ENCODE measurements at places on chromosomes 13 and 19.

GRCh38 chr13:114266241-114266640, 15.2 kb upstream of the UPF3A start:
- DNase-seq, result no peak

GRCh38 chr19:8045872-8046568, 6.5 kb upstream of the CCL25 start:
- no peak for DNase-seq

GRCh38 chr13:73532582-73532981, 473.8 kb downstream of the KLF5 start:
- no peak for DNase-seq

DNA sequence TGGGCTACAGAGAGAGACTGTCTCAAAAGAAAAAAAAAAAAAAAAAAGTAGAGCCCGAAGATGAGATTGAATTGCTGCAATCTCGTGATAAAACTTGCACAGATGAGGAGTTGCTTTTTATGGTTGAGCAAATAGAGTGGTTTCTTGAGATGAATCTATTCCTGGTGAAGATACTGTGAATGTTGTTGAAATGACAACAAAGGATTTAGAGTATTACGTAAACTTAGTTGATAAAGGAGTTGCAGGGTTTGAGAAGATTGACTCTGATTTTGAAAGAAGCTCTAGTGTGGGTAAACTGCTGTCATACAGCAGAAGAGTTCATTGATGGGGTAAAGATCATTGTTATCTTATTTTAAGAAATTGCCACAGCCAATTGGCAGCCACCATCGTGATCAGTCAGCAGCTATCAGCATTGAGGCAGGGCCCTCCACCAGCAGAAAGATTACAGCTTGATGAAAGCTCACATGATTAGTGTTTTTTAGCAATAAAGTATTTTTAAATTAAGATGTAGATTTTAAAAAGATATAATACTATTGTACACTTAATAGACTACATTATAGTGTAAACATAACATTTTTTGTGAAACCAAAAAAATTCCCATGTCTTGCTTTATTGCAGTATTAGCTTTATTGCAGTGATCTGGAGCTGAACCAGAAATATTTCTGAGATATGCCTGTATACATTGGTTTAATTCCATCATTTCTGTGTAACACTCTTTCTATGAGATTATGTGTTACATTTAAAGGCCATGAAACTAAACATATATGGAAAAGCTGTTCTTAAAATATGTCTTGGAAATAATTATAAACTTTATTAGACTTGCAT, 43.1 kb downstream of the ZMYM2 start:
- DNase-seq, result no peak

DNA sequence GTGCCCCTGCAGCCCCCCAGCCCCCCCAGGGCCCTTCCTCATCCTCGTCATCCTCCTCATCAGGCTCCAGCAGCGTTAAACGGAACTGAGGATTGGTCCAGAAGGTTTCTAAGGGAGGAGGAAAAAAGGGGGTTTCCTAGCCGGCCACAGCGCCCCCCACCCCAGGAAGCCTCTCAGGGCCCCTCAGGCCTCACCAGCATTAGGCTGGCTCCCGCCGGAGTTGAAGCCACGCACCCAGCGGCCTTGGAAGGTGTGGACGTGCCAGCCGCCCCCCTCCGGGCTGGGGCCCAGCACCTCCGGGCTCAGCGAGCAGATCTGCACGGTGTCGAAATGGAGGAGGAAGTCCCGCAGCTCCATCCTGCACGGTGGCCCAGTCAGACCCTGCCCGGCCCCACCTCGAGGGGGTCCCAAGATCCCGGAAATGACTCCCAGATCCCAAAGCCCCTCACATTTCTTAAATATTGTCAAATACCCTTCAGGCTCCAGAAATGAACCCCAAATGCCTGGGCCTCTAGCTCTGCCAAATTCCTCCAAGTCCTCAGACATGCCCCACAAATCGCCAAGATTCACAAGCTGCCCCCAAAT, 6.9 kb downstream of the CAPN12 start:
- no peak for DNase-seq

GRCh38 chr13:76703216-76703615, 183.0 kb downstream of the KCTD12 start:
- no peak for DNase-seq

DNA sequence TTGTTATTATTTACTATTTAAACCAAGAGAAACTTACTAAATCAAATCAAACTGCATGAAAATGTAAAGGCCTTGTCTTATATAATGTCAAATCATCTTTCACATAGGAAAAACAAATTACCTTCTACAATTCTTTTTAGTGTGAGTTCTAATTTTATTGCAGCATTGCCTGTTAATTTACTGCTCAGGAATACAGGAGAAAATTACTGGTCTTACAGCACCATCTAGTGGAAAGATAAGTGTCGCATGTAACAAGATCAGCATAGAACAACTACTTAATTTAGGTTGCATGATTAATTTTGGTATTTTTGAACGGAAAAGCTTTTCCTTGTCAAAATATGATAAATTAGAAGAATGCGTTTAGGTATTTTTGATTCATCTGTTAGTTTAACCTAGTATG, 502.7 kb downstream of the UQCRFS1 start:
- DNase-seq, result peak; percentile 81

GRCh38 chr13:21812192-21812626, 141.3 kb downstream of the FGF9 start:
- peak; percentile 66 for DNase-seq

DNA sequence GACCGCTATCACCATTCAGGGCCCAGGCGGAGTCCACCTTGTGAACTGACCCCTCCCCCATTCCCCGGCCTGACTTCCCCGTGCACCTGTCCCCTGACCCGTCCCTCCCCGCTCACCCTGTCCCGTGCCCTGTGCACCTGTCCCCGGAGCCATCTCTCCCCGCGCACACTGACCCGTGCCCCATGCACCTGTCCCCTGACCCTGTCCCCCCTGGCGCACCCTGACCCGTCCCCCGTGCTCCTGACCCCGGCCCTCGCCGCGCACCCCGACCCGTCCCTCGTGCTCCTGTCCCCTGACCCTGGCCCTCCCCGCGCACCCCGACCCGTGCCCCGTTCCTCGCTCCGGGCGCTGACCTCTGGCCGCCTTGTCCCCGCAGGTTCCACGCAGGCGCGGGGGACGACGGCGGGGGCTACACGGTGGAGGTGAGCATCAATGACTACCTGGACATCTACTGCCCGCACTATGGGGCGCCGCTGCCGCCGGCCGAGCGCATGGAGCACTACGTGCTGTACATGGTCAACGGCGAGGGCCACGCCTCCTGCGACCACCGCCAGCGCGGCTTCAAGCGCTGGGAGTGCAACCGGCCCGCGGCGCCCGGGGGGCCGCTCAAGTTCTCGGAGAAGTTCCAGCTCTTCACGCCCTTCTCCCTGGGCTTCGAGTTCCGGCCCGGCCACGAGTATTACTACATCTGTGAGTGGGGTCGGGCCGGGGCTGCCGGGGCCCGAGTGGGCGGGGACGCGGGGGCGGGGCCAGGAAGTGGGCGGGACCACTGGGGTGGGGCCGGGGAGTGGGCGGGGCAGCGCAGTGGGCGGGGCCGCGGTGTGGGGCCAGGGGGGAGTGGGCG, 9.7 kb downstream of the EFNA2 start:
- no peak for DNase-seq

DNA sequence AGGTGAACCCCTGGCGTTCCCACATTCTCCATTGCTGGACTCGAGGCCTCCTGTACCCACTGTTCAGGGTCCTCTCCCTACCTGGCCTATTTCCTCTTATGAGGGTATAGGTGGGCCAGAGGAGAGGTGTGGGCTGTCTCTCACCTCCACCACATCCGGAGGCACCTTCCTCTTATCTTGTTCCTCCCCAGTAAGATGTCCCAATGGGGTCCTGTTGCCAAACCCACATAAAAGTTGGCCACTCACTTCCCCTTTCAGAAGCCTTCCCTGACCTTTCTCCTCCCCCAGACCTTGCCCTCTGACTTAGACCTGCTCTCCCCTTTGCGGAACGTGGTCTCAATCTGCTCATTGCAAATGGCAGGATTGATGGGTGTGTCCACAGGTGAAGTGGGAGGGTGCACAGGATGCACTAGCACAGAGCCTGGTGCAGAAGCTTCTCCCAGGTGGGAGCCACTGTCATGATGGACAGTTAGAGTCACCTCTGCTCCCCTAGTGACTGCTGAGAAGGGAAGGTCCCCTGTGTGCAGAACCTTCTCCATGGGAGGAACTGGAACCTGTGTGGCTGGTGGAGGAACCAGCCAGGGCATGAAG, 1.3 kb downstream of the CYP4F3 start:
- no peak for DNase-seq

DNA sequence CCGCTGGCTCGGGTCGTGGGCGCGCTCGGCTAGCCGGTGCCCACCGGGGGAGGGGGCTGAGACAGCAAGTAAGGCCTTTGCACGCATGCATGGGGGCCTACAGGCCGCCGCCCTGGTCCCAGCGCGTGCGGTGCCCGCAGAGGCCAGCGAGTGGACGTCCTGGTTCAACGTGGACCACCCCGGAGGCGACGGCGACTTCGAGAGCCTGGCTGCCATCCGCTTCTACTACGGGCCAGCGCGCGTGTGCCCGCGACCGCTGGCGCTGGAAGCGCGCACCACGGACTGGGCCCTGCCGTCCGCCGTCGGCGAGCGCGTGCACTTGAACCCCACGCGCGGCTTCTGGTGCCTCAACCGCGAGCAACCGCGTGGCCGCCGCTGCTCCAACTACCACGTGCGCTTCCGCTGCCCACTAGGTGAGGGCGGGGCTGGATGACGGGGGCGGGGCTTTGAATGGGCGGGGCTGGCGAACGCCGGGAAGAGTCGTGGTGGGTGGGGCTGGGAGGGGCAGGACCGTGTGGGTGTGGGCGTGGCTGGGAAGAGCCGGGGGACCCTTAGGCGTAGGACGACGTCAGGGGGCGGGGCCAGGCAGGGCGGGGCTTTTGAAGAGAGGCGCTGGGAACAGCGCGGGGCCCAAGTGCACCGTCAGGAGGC, 2.1 kb downstream of the CILP2 start:
- peak; percentile 30 for DNase-seq

DNA sequence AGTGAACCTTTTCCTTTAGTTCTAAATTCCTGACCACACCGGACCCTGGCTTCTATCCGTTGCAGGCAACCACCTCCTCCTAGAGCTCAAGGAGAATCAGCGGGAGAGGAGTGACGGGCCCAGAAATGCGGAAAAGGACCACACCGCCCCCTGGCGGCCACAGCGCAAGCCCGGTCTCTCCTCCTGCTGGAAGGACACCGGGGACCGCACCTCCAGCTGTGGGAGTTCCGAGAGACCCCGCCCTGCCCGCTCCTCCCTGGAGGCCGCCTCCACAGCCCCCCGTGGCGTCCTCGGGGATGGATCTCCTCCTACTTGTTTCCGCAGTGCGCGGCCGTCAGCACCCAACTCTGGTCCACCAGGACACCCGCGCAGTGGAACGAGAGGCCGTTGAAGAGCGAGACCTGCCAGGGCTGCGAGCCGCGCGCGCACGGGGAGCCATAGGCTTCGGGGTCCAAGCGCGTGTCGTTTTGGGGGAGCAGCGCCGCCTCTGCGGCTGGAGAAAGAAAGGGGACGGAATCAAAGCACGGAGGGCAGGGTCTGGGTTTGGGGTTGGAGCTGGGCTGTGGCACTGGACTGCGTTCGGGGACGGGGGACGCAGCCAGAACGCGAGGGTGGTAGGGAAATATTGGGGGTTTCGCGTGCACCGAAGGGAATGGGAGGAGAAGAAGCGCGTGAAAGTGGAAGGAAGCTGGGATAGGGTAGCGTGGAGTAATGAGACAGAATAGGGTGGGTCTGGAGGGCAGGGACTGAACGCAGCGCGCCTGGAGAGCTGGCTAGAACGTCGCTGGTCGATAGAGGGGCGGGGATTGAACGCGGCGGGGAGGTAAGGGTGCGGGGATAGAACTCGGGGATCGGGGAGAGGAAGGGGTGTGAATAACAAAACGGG, 2.5 kb downstream of the KLK10 start:
- DNase-seq, result no peak

Data from renal cortical epithelial cell (primary cell).